ENCODE measurements at places on chromosomes 13 and 19. TPM values are rescaled to one million over a fixed set of nuclear protein-coding genes. Genes with fewer than 3 reads are reported as not detected.

MAB21L1 gene
- total RNA-seq = not detected

PGLYRP1 gene
- total RNA-seq = not detected

CYP4F2 gene
- total RNA-seq = 0.22 TPM

MTMR6 gene
- 9.8 TPM for total RNA-seq

SULT2A1 gene
- not detected for total RNA-seq

GAS6 gene
- 8.7 TPM for total RNA-seq

RASIP1 gene
- total RNA-seq = 0.57 TPM

ZNF581 gene
- 52.1 TPM for total RNA-seq

ZNF235 gene
- total RNA-seq = 3.0 TPM

PAF1 gene
- total RNA-seq = 72.7 TPM

CBY2 gene
- not detected for total RNA-seq

ZNF749 gene
- total RNA-seq = 16.8 TPM

SLITRK1 gene
- total RNA-seq = not detected

SPINT2 gene
- total RNA-seq = 278 TPM

FGF9 gene
- total RNA-seq = not detected

ZNF497 gene
- total RNA-seq = 0.98 TPM

MYPOP gene
- total RNA-seq = 6.0 TPM

CAPS gene
- 1.2 TPM for total RNA-seq

BCL3 gene
- 105 TPM for total RNA-seq
